ENCODE measurements at places on chromosomes 2 and 18.

DNA sequence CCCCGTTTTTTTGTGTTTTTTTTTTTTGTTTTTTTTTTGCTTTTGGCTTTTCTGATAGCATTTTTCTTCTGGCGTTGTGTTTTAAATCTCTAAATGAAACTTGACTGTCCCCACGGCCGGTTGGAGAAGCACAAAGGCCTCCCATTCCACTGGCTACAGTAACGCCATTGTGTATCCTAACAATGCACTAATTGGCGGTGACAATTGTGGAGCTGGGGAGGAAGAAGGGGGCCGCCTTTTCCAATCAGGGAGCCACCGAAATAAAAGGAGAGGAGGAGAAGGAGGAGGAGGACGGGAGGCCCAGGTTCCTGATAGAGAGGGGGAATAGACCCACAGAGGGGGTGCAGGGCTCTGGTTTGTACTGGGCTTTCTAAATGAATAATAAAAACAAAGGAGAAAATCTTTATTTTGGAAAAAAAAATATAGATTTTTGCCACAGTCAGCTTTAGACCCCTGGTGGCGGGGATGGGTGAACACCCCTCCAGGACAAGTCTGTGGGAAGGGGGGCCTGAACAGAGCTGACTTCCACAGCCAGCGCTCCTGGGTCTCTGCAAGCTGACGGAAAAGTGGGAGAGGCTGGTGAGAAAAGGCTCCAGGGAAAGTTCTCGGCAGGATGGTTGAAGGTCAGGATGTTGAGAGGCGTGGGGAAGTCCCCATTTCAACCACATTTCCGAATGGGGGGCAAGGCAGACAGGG lies 43.7 kb upstream of the FZD5 start:
- no peak for DNase-seq

- peak; percentile 60 for DNase-seq
Observed at GRCh38 chr2:69667805-69668382, 24.4 kb upstream of the AAK1 start.

DNA sequence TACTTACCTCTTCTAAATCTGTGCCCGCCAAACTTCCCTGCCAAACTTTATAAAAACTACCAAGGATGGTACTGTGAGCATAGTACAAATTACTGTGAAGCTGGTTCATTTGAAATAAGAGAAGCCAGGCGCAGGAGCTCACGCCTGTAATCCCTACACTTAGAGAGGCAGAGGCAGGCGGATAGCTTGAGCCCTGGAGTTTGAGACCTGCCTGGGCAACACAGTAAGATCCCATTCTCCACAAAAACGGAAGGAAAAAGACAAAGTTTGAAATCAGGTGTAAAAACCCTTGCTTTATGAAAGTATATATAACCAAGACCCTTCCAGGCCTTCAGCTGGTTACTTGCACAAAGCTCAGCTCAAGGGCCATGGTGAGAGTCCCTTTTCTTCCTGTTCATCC lies 5.9 kb downstream of the AMMECR1L start:
- DNase-seq: no peak

GRCh38 chr2:107428781-107429180 lies 397.9 kb upstream of the RGPD4 start:
- no peak for DNase-seq

- no peak for DNase-seq
Observed at GRCh38 chr18:6145645-6146306, 250.5 kb upstream of the TMEM200C start.

DNA sequence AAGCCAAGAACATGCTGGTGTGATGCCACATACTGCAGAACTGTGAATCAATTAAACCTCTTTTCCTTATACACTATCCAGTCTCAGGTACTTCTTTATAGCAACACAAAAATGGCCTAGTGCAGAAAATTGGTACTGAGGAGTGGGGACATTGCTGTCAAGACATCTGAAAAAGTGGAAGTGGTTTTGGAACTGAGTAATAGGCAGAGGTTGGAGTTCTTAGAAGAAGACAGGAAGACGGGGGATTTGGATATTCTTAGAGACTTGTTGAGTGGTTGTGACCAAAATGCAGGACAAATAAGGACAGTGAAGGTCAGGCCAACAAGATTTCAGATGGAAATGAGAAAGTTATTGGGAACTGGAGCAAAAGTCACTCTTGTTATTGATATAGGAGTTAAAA lies 31.3 kb upstream of the CDH2 start:
- no peak for DNase-seq

DNA sequence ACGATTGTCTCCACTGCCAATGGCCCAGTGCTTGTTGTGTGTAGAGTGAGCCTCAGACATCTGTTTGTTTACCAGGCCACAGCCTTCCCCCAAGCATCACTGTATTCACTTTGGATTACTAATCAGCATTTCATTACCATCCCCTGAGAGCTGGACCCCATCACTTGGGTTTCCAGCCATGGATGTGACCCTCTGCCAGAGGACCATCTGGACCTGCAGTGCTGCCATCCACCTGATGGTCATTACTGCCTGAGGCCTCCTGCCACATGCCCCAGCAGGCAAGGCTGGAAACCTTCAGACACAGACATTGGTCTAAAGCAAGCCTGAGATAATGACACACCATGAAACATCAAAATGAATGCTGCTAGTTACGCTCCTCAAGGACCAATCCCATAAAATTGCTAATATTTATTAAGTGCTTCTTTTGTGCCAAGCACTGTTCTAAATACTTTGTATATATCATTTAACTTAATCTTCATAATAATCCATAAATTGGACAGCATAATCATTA lies 2096.3 kb upstream of the CELF4 start:
- DNase-seq: no peak

GRCh38 chr2:206225435-206226232 lies 48.8 kb upstream of the ZDBF2 start:
- DNase-seq: no peak

DNA sequence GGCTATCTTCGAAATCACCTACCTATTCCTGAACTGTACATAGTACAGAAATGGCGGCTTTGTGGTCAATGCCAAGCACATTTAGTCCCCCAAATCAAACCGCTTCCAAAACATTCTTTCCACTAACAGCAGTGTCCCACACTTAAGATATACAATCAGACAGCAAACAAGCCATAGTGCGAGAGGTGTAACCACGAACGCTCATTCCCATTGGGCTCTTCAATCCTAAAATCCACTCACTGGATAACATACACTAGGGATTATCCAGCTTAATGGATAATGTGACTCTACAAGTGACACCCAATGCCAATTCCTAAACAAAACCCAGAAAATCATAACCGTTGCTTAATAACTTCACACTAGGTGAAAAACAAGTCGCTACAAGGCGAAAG lies 2.0 kb downstream of the XPO1 start:
- peak; percentile 41 for DNase-seq

All from HCEC 1CT (cell line).